ENCODE measurements at places on chromosomes 6 and 20.

DNA sequence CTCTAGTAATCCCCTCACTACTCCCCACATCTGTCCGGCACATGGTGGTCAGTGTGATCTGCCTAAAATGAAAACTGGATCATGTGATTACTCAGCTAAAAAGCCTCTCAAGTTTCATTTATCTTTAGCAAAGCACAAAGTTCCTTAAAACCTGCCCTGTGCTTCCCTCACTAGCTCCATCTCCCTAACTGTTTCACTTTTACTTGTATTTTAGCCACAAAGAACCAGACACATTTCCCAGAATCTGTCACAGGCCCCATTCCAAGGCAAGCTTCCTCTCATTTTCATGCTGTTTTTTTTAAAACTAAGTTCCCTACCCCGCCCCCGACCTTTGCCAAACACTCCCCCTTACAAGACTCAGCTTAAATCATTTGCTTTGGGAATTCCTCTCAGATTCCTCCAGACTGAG is 8.9 kb upstream of the IGF2R start:
- no peak for DNase-seq

GRCh38 chr20:20293691-20294385 is 74.1 kb upstream of the INSM1 start:
- DNase-seq, result no peak

DNA sequence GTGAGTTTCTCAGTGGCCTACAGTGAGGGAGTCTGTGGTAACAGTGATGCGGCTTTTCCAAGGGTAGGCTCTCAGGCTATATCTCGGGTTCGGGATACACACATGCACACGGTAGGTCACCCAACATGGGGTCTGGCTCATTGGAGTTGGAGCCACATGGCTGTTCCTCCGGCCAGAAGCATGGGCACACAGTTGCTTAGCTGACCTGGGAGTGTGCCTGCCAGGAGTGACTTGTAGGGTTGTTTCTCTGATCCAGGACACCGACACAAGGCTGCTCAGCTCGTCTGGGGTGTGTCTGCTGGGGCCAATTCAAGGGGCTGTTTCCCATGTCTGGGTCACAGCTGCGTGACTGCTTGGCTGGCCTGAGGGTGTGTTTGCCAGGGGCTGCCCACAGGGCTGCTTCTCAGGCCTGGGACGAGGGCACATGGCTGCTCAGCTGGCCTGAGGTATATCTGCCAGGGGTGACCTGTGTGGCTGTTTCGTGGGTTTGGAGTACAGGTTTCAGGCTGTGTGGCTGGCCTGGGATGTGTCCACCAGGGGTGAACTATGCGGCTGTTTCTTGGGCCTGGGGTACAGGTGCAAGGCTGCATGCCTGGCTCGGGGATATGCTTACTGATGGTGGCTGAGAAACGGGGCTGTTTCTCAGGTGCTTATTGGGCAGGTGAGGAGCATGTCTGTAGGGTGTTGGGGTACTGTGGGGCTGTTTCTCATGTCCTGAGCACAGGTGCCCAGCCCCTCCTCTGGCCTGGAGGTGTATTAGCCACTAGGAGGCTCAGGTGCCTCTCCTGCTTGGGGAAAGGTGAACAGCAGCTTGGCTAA is 15.2 kb downstream of the KIF25 start:
- DNase-seq, result no peak

DNA sequence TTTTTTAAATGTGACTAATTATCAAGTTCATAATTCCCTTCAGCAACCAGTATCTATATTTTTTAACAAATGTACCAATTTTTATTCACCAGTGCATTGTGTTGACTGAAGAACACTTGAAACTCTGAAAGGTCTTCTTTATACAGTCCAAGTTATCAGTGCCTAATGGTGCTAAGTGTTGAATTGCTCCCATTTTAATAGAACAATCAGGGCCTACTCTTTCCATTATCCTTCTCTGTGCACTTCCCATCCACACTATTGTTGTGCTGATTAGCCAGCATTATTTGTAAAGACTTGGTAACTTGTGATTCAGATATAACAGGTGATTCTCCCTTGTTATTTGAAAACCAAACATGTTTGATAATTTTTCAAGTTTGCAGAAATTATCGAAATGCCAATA is 1209.7 kb upstream of the MAP3K7 start:
- DNase-seq, result no peak

Data from GM04503 (cell line).